ENCODE measurements at places on chromosomes 11 and 22.

DNA sequence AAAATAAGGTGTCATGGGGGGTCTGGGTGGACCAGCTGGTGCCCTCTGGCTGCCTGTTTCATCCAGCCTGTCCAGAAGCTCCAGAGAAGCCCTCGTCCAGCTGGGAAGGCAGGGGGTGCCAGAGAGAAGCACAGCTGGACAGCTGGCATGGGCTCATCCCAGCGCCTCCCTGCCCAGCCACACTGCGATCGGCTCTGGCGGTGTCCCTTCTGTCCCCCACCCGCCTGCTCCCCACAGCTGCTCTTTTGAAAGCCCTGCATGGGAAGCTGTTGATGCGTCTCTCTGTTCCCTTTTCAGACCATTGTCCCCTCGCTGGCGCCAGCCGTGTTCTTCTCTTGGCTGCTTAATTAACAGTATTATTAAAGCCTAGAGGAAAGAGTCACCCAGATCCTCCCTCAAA, 86.5 kb downstream of the MN1 start:
- no peak for DNase-seq

- no peak for DNase-seq
Observed at GRCh38 chr11:92152245-92152644, 72.4 kb upstream of the FAT3 start.

GRCh38 chr11:61114913-61115312, 12.6 kb downstream of the CD5 start:
- no peak for DNase-seq

- no peak for DNase-seq
Observed at GRCh38 chr22:36806835-36807234, 10.0 kb downstream of the PVALB start.

DNA sequence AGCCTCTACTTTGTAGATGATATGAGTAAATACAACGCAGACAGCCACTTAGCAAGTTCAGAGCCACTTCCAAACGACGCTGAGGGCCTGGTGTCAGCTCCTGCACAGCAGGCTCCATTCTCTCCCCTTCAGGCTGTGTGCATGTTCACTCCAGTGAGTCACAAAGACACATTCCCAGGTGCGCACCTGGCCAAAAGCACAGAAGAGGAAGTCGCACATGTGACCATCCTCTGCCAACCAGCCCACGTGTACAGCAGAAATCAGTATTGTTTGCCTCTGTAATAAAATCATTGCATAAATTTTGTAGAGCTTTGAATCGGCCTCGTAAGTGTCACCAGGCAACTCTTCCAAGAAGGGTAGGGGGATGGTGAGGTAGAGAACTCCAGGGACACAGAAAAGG, 19.5 kb upstream of the TPH1 start:
- DNase-seq, result peak; percentile 18

- DNase-seq, result no peak
Observed at GRCh38 chr22:43298062-43298801, 44.9 kb downstream of the SCUBE1 start.

GRCh38 chr11:9015677-9016076, 11.9 kb upstream of the NRIP3 start:
- DNase-seq, result peak; percentile 70

DNA sequence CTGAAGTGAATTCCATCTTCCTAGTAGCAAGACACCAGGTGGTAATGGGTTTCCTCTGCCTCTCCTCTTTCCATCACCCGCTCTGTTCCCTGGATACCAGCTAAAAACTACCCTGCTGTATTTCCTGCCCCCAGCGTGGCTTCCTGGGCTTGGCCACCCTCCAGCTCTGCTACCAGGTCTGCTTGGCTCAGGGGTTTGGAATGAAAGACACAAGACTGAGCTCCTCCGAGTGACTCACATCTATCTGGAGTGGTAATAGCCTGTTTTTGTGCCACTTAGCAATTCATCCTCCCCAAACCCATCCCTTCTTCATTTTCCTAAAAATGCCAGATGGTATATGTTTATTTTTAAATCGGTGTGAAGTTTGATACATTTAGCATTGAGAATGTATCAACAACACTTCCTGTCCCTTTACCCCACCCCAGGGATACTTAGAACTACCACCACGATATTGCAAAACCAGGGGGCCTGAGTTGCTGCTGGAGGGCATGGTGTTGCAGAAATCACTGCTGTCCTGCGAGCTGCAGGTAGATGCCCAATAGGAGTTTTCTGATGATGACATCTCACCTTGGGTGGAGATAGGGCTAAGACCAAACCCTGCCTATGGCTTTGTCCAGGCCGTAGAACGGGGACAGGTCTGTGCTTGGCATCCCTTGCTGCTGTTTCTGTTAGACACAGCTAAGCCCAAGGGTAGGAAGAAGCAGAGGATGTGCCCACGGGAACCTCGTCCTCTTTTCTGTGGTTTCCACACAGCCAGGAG, 7.5 kb upstream of the MICAL3 start:
- DNase-seq, result peak; percentile 82

GRCh38 chr11:2151500-2152257, 9.3 kb downstream of the INS start:
- peak; percentile 87 for DNase-seq

DNA sequence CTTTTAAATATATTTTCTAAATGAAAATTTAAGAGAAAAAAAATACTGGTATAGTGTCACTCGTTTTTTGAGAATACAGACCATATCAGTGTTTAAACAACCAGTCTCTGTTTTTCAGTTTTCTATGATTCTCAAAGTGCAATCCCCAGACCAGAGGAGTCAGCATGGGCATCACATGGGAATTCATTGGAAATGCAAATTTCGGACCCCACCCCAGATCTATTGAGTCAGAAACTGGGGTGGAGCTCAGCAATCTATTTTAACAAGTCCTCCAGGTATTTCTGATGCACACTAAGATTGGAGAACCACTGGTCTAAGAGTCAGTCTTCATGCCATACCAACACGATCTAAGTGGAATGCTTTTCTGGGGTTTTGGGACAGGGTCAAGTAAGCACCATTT, 66.1 kb downstream of the FAR1 start:
- DNase-seq, result no peak

GRCh38 chr11:134047586-134047999, 21.3 kb upstream of the JAM3 start:
- DNase-seq, result peak; percentile 31

DNA sequence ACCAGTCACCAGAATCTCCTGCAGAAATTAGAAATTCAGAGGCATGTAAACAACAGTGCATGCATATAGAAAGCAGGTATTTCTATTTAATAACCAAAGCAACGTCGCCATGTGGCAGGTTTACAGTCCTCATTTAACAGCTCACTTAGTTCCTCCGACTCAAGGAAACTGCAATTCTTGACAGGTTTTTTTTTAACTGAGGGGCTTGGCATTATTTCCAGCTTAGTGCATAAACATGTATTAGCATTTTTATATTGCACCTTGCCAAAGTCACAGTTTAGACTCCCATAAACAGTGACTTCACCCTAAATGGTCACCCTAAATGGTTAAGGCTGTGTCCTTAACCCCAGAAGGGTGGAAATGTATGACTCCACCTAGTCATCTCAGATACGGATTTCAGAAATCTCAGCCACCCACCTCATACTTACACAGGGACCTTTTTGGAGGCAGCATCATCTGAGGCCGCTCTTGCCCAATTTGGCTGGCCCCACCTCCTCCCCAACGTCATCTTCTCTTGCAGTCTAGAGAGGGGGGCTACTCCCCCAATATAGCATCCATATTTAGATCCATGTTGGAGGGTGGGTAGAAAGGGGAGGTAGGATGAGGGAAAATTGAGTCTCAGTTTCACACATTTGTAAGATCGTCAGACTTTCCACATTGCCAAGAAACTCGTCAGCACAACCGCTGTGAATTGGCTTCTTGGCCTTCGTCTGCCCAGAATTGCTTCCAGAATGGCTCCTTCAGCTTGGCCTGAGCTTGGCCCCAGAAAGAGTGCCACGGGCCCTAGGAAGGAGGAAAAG, 31.8 kb upstream of the SLC35C1 start:
- no peak for DNase-seq

- no peak for DNase-seq
Observed at GRCh38 chr11:117582433-117582832, 214.6 kb downstream of the DSCAML1 start.

- no peak for DNase-seq
Observed at GRCh38 chr11:132200353-132200936, 830.0 kb downstream of the NTM start.

DNA sequence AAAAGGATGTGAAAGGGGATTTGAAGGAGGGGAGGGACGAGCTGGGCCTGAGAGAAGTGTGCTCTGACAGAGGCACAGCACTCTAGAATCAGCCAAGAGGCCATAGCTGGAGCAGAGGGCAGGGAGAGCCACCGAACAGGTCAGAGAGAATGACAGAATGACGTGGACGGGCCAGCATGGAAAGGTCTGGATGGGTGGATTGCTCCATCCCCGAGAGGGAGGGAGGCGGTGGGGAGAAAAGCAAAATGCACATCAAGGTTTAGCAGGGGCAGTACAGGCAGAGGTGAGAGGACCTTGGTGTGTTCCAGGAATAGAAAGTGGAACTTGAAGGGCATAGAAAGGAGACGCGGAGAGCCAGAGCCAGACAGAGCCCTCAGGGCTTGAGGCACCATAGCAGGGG, 6.9 kb downstream of the PMM1 start:
- DNase-seq, result no peak

DNA sequence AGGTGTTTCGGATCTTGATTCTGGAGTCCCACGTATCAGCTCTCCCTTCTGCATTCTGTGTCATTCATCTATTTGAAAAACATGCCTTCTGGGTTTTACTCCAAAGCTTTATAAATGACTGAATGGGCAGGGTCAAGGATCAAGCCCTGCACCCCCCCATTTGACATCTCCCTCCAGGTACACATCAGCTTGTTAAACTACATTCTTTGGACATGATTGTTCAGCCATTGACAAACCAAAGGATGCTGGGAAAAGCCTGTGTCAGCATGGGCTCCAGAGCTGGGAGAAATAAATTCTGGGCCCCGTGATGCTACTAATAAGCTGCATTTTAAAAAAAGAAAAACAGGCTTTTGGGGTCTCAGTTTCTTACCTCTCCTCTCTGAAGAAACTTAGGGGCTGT, 103.7 kb downstream of the DSCAML1 start:
- peak; percentile 64 for DNase-seq

- DNase-seq, result no peak
Observed at GRCh38 chr11:111455291-111456085, 56.7 kb downstream of the BTG4 start.

GRCh38 chr11:92129811-92130210, 94.8 kb upstream of the FAT3 start:
- no peak for DNase-seq

All from RWPE1 (cell line).